ENCODE measurements at places on chromosomes 5 and 9. TPM values are rescaled to one million over a fixed set of nuclear protein-coding genes. Genes with fewer than 3 reads are reported as not detected.
A peak's percentile ranks its signal among the peaks of the same experiment; 100 is the strongest.

SLC6A18 gene
- not detected for total RNA-seq

GRCh38 chr5:99878830-99879229 lies 656.3 kb upstream of the FAM174A start:
- no peak overlapping the region for H3K4me3 ChIP-seq
- H3K27me3 ChIP-seq = no peaks in the 10 kb centered on the region
- DNase-seq = no peak
- H3K27ac ChIP-seq = no peak overlapping the region
- H3K36me3 ChIP-seq = no peaks in the 10 kb centered on the region
- H3K4me1 ChIP-seq = no peaks in the 10 kb centered on the region

CDH6 gene
- not detected for total RNA-seq

GRCh38 chr9:101018467-101018866 lies 10.1 kb upstream of the PLPPR1 start:
- DNase-seq = no peak
- no peaks in the 10 kb centered on the region for H3K36me3 ChIP-seq
- no peak overlapping the region for H3K27ac ChIP-seq
- H3K27me3 ChIP-seq = peaks cover 4% of the 10 kb centered on the region
- no peaks in the 10 kb centered on the region for H3K4me1 ChIP-seq

SPATA24 gene
- total RNA-seq = 6.4 TPM

C5orf52 gene
- not detected for total RNA-seq

GHR gene
- total RNA-seq = not detected

- H3K4me1 ChIP-seq = no peaks in the 10 kb centered on the region
- H3K27ac ChIP-seq = no peak overlapping the region
- no peak for DNase-seq
Observed at GRCh38 chr5:113164021-113164420, 187.4 kb downstream of the DCP2 start.

- no peaks in the 10 kb centered on the region for H3K36me3 ChIP-seq
- no peak for DNase-seq
- H3K4me3 ChIP-seq = no peak overlapping the region
Observed at GRCh38 chr5:168152660-168153059, 138.8 kb upstream of the WWC1 start.

DNA sequence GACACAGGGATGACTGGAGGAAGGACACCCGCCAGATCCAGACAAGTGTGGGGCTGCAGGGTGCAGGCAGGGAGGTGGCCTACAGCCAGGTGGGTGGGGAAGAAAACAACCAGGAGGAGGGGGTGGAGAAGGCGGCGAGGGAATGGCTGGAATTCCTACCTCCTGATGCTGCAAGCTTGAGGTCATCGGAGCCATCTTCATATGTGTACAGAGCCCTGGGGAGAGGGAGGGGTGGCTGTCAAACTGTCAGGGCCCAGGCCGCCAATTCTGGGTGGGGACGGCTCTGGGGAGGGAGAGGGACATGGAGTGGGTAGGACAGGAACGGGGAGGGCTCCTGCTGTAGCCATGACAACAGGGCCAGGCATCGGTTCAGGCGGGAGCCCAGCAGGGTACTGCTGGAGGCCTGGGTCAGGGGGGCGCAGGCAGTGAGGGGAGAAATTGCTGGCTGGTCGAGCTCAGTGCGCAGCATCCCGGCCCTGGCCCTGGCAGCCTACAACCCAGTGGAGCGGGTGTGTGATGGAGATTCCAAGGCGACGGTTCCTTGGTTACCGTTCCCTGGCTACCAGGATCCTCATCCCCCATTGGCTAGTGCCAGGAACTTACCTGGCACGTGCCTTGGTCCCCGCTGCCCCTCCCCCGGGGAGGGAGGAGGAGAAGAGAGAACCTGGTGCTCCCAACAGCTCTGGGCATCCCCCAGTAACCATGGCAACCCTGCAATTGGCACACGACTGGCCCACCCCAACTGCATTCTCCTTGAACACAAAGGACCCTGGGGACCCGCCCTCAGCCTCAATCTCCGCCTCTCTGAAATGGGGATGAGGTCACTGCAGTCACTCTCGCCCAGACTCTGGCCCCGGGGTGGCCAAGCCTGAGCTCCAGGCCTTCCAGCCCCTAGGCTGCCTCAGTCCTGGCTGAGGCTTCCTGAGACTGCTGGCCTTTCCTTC lies 4.5 kb downstream of the DBN1 start:
- no peak overlapping the region for H3K4me3 ChIP-seq
- peaks cover 2% of the 10 kb centered on the region for H3K4me1 ChIP-seq
- DNase-seq = no peak
- peaks cover under 1% of the 10 kb centered on the region for H3K27me3 ChIP-seq
- H3K36me3 ChIP-seq = no peaks in the 10 kb centered on the region

ITGA2 gene
- total RNA-seq = 0.05 TPM

- H3K27me3 ChIP-seq = no peaks in the 10 kb centered on the region
- no peak overlapping the region for H3K4me3 ChIP-seq
- peaks cover 29% of the 10 kb centered on the region for H3K4me1 ChIP-seq
- H3K36me3 ChIP-seq = peaks cover 1% of the 10 kb centered on the region
- no peak overlapping the region for H3K27ac ChIP-seq
- no peak for DNase-seq
Observed at GRCh38 chr5:80249901-80250300, 5.9 kb downstream of the SERINC5 start.

DNA sequence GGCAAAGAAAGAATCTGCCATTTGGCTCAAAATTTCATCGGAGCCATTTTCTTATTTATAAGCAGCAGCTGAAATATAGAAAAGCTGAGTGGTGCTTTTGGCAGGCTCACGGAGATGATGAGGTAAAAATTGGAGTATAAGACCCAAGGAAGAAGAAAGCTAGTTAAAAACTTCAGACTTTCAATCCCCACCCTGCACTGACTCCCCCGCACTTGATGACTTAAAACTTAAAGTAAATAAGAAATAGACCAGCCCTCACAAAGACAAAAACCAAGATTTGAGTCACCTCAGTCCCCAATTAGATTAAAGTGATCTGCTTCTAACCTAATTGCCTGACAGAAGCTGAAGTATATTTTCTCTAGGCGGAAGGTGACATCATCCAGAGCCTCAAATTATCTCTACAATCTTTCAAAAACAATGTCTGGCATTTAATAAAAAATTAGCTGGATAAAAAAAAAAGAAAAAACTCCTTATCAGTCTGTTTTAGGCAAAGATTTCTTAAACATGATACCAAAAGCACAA lies 124.0 kb upstream of the PJA2 start:
- H3K4me3 ChIP-seq = no peak overlapping the region
- H3K27ac ChIP-seq = no peak overlapping the region
- no peaks in the 10 kb centered on the region for H3K4me1 ChIP-seq

- H3K27me3 ChIP-seq = no peaks in the 10 kb centered on the region
- no peaks in the 10 kb centered on the region for H3K4me1 ChIP-seq
- H3K4me3 ChIP-seq = no peak overlapping the region
- no peaks in the 10 kb centered on the region for H3K36me3 ChIP-seq
- no peak overlapping the region for H3K27ac ChIP-seq
Observed at GRCh38 chr9:117343427-117343826, 71.4 kb downstream of the ASTN2 start.

DNA sequence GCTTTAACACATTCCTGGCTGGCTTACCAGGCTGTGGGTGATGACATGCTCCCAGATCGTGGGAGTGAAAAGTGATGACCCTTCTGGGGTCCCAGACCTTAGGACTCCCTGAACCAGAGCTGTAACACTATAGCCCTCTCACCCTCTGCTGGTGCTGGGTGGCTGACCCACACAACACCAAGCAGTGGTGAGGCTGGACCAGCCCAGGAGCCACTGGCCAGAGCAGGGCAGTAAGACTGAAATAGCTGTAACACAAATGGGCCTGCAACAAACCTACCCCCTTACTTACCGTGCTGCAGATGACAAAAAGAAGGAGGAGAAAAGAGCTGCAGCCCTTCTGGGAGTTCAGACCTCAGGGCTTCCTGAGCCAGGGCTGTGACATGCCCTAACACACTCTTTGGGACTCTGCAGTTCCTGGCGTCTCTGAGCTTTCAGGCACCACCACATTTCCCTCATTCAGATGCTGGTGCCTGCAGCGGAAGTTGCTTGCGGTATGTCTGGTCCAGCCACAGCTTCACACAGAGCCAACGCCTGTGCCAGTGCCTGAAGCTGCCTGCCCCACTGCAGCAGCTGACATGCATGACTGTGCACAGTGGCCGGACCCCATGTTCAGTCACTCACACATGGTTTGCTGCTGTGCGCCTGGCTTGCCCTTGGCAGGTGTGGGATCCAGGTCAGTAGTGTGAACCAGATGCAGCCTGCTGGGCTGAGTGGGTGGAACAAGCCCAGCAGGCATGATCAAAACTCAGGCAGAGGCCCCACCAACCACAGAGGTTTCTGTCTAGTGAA lies 1247.4 kb downstream of the EFNA5 start:
- no peaks in the 10 kb centered on the region for H3K36me3 ChIP-seq
- H3K27ac ChIP-seq = no peak overlapping the region
- no peaks in the 10 kb centered on the region for H3K4me1 ChIP-seq
- no peak overlapping the region for H3K4me3 ChIP-seq
- no peak for DNase-seq

DNA sequence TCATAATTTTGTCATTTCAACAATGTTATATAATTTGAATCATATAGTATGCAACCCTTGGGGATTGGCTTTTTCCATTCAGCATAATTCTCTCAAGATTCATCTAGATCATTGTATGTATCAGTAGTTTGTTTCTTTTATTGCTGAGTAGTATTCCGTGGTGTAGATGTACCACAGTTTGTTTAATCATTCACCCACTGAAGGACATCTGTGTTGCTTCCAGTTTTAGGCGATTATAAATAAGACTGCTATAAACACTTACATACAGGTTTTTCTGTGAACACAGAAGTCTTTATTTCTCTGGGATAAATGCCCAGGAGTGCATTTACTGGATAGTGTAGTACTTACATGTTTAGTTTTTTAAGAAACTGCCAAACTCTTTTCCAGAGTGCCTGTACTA lies 374.1 kb downstream of the DEPDC1B start:
- no peaks in the 10 kb centered on the region for H3K4me1 ChIP-seq
- H3K27me3 ChIP-seq = no peaks in the 10 kb centered on the region
- H3K27ac ChIP-seq = no peak overlapping the region
- no peak for DNase-seq

- no peak for DNase-seq
- H3K27ac ChIP-seq = no peak overlapping the region
- H3K36me3 ChIP-seq = no peaks in the 10 kb centered on the region
- no peak overlapping the region for H3K4me3 ChIP-seq
Observed at GRCh38 chr9:117734523-117735314, 30.5 kb downstream of the TLR4 start.

GRCh38 chr5:140196115-140196814 lies 21.3 kb downstream of the CYSTM1 start:
- H3K4me1 ChIP-seq = no peaks in the 10 kb centered on the region
- H3K27ac ChIP-seq = no peak overlapping the region
- H3K4me3 ChIP-seq = no peak overlapping the region
- DNase-seq = no peak
- H3K36me3 ChIP-seq = peaks cover 7% of the 10 kb centered on the region

GABRA1 gene
- total RNA-seq = not detected

SH3TC2 gene
- total RNA-seq = not detected

GRCh38 chr9:81393985-81394811 lies 295.1 kb downstream of the TLE1 start:
- H3K27me3 ChIP-seq = no peaks in the 10 kb centered on the region
- no peak overlapping the region for H3K4me3 ChIP-seq
- DNase-seq = no peak
- no peaks in the 10 kb centered on the region for H3K36me3 ChIP-seq

C9orf50 gene
- not detected for total RNA-seq

DNA sequence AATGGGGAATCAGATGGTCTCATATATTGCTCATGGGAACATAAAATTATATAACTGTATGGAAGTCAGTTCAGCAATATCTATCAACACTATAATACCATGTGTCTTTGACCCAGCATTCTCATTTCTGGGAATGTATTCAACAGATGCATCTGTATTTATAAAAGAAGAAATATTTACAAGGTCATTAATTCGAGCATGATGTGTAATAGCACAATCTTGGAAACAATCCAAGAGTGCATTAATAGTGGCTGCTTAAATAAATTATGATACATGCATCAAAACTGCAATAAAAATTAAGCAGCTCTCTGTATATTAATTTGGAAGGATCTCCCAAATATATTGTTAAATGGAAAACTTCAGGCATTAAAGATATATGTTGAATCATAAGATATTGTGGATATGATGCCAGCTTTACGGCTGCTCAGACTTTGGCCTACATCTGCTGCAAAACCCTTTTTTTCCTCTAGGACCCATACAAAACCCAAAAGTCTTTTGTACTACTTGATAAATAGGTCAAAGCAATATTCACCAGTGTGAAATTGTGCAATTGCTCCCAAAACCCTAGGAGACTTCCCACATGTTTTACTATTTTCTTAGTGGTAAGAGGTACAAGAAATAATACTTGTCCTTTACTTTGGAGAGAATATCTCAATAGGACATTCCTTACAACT lies 45.3 kb upstream of the ISOC1 start:
- no peaks in the 10 kb centered on the region for H3K4me1 ChIP-seq
- H3K4me3 ChIP-seq = no peak overlapping the region
- H3K36me3 ChIP-seq = no peaks in the 10 kb centered on the region
- no peaks in the 10 kb centered on the region for H3K27me3 ChIP-seq
- no peak for DNase-seq

DNA sequence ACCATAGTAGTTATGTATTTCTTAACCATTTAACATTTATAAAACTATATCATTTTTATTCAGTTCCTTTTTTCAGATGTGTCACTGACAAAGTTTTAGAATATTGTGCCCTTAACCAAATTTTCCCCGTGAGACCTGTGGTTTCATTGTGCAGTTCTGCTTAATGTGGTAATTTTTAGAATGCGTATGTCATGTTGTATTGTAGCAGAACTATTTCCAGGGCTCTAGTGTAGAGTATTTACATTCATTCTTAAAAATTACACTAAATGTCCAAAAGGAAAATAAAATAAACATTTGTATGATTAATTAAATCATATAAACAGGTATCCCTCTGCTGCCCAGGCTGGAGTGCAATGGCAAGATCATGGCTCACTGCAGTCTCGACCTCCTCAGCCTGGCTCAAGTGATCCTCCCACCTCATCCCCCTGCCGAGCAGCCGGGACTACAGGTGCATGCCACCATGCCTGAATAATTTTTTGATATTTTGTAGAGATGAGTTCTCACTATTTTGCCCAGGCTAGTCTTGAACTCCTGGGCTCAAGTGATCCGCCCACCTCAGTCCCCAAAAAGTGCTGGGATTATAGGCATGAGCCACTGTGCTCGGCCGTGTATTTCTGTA lies 15.4 kb downstream of the SERINC5 start:
- peak overlapping the region; percentile 19 for H3K27ac ChIP-seq
- H3K27me3 ChIP-seq = no peaks in the 10 kb centered on the region
- H3K4me3 ChIP-seq = peak overlapping the region; percentile 8
- peaks cover 22% of the 10 kb centered on the region for H3K36me3 ChIP-seq
- H3K4me1 ChIP-seq = peaks cover 30% of the 10 kb centered on the region

Data from activated B cell treated with CpG ODN at 0.5 μM for 24 hours (primary cell).